Naive thymus-derived CD8-positive, alpha-beta T cell (primary cell): ENCODE measurements at places on chromosomes 3 and 15.

- no peak for DNase-seq
- peaks cover 62% of the 10 kb centered on the region for H3K4me1 ChIP-seq
- no peaks in the 10 kb centered on the region for H3K27me3 ChIP-seq
These were observed 25.3 kb downstream of the ZNF592 start for GRCh38 chr15:84773716-84774115.

- H3K4me1 ChIP-seq: no peaks in the 10 kb centered on the region
- peaks cover 16% of the 10 kb centered on the region for H3K27me3 ChIP-seq
- H3K27ac ChIP-seq: no peak overlapping the region
- no peak overlapping the region for H3K4me3 ChIP-seq
- no peaks in the 10 kb centered on the region for H3K36me3 ChIP-seq
These were observed 122.0 kb upstream of the ONECUT1 start for GRCh38 chr15:52912172-52912571.

DNA sequence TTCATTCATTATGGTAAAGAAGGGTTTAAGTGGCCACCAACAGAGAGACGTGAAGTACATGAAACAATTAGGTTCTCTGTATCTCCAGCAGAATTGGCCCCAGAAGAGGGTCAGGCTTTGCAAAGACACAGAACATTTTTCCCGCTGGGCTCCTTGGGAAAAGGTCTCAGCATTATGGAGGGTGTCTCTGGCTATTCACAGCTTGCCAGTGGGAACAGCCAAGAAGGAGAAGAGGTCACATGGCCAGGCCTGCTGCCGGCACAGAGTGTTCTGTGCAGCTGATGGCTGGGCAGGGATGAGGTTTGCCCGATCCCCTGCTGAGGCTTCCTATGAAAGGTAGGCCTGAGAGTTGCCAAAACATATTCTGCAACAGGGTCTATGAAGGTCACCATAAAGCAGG lies 77.8 kb upstream of the LPP start:
- no peaks in the 10 kb centered on the region for H3K27me3 ChIP-seq
- H3K36me3 ChIP-seq: peaks cover 6% of the 10 kb centered on the region
- no peak overlapping the region for H3K4me3 ChIP-seq
- no peak for DNase-seq
- H3K4me1 ChIP-seq: no peaks in the 10 kb centered on the region

- DNase-seq: no peak
- H3K27ac ChIP-seq: no peak overlapping the region
- no peaks in the 10 kb centered on the region for H3K4me1 ChIP-seq
- H3K36me3 ChIP-seq: no peaks in the 10 kb centered on the region
- no peaks in the 10 kb centered on the region for H3K27me3 ChIP-seq
- H3K4me3 ChIP-seq: no peak overlapping the region
These were observed 271.9 kb upstream of the POU1F1 start for GRCh38 chr3:87548271-87548670.

GRCh38 chr3:63949005-63949404 lies 36.8 kb upstream of the SCAANT1 start:
- no peak overlapping the region for H3K4me3 ChIP-seq
- H3K4me1 ChIP-seq: peaks cover 67% of the 10 kb centered on the region
- H3K27me3 ChIP-seq: no peaks in the 10 kb centered on the region
- DNase-seq: no peak
- H3K27ac ChIP-seq: no peak overlapping the region

GRCh38 chr3:135426508-135426907 lies 539.0 kb upstream of the PPP2R3A start:
- H3K4me1 ChIP-seq: no peaks in the 10 kb centered on the region
- no peaks in the 10 kb centered on the region for H3K27me3 ChIP-seq
- H3K4me3 ChIP-seq: no peak overlapping the region
- DNase-seq: no peak

DNA sequence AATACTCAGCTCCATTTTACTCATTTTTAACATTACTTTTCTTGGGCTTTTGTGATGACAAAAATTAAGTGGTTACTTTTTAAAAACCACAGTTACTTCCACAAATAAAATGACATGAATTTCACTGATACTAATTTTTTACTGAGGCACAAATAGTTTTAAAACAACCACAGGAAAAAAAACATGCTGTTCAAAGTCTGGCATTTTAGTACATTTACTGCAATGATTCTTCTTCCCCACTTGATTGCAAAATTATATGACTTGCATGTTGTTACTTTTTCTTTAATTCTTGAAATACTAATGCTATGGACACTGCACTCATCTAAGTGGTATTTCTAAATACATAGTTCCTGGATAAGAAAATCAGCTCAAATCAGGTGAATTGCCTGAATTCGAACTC lies 24.8 kb upstream of the SLMAP start:
- no peak overlapping the region for H3K4me3 ChIP-seq
- H3K27ac ChIP-seq: no peak overlapping the region
- H3K4me1 ChIP-seq: no peaks in the 10 kb centered on the region
- H3K36me3 ChIP-seq: no peaks in the 10 kb centered on the region
- no peak for DNase-seq
- H3K27me3 ChIP-seq: no peaks in the 10 kb centered on the region

GRCh38 chr3:20104167-20104661 lies 64.0 kb downstream of the KAT2B start:
- peaks cover 21% of the 10 kb centered on the region for H3K4me1 ChIP-seq
- H3K27ac ChIP-seq: peak overlapping the region; percentile 58
- no peaks in the 10 kb centered on the region for H3K27me3 ChIP-seq
- no peak for DNase-seq
- no peak overlapping the region for H3K4me3 ChIP-seq
- H3K36me3 ChIP-seq: no peaks in the 10 kb centered on the region

DNA sequence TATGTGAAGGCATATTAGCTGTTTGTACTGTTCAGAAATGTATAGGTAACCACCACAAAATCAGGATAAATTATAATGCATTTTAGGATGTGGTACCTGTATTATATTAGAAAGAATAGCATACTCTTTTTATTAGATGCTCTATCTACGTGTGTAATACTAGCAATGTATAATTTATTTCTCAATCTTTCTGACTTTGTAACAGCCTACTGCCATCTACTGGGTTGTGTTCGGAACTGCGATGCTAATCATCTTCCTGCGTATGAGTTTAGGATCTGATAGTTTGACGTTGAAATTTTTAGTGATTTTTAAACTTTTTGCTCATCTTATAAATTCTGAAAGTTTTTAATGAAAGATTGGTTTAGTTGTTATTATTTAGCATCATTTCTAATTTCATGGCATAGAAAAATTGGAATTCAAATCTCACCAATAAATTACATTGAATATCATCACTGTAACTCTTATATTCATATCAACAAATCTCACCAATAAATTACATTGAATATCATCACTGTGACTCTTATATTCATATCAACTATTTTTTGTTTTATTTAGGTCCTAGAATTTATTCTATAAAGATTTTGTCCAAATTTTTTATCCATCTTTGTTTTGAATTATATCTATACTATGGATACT lies 322.7 kb upstream of the ZNF717 start:
- no peaks in the 10 kb centered on the region for H3K27me3 ChIP-seq
- H3K36me3 ChIP-seq: no peaks in the 10 kb centered on the region
- no peak for DNase-seq
- H3K27ac ChIP-seq: no peak overlapping the region

GRCh38 chr15:93173369-93173768 lies 84.4 kb upstream of the RGMA start:
- peaks cover 3% of the 10 kb centered on the region for H3K36me3 ChIP-seq
- H3K4me3 ChIP-seq: no peak overlapping the region
- H3K27ac ChIP-seq: no peak overlapping the region
- DNase-seq: no peak
- peaks cover 36% of the 10 kb centered on the region for H3K27me3 ChIP-seq

- no peak overlapping the region for H3K4me3 ChIP-seq
- no peak overlapping the region for H3K27ac ChIP-seq
- H3K4me1 ChIP-seq: no peaks in the 10 kb centered on the region
- H3K36me3 ChIP-seq: no peaks in the 10 kb centered on the region
- DNase-seq: no peak
These were observed 99.2 kb upstream of the NUDT16 start for GRCh38 chr3:131282379-131282778.

DNA sequence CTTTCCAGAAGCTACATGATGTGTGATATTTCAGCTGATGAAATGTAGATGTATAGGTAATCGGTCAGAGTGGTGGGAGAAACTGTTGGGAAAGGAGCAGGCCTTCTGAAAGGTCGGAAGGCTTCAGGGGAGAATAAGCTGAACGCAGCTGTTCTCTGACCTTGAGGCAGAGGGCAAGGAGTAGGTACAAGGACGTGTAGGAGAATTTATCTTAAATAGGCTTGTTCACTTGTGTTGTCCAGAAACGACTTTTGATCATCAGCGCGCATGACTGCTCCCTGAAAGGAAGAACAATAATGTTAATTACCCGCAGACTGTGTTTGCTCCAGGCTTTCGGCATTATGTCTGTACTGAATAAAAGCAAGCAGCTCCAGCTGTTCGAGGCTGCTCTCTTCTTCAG lies 39.6 kb downstream of the GPR160 start:
- DNase-seq: no peak
- H3K36me3 ChIP-seq: peaks cover 5% of the 10 kb centered on the region
- no peaks in the 10 kb centered on the region for H3K27me3 ChIP-seq
- peaks cover 6% of the 10 kb centered on the region for H3K4me1 ChIP-seq
- H3K27ac ChIP-seq: no peak overlapping the region

DNA sequence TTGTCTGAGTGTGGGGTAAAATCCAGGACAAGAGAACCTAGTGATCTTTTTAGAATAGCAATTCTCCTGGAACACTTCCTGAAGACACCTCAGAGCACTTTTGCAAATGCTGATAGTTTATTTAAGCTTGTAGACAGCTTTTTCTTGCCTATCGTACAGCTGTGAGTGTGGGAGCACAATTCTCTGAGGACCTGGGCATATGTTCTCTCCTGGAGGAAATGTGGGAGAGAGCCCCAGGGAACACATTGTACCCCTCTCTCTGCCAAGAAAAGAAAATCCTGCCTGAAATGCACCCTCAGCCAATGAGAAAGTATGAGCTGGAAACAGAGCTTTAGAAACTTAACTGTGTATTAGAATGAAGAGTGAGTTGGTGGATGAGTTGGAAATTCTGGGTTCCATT lies 308.3 kb upstream of the SEMA6D start:
- H3K36me3 ChIP-seq: no peaks in the 10 kb centered on the region
- no peak for DNase-seq
- H3K4me1 ChIP-seq: no peaks in the 10 kb centered on the region
- no peak overlapping the region for H3K4me3 ChIP-seq
- H3K27ac ChIP-seq: no peak overlapping the region

GRCh38 chr3:183954875-183955274 lies 62.8 kb downstream of the ABCC5 start:
- no peak overlapping the region for H3K4me3 ChIP-seq
- no peak for DNase-seq
- H3K27me3 ChIP-seq: no peaks in the 10 kb centered on the region
- H3K36me3 ChIP-seq: peaks cover 16% of the 10 kb centered on the region

GRCh38 chr3:29339016-29339833 lies 58.4 kb downstream of the RBMS3 start:
- H3K4me3 ChIP-seq: no peak overlapping the region
- DNase-seq: no peak
- no peak overlapping the region for H3K27ac ChIP-seq
- H3K36me3 ChIP-seq: no peaks in the 10 kb centered on the region
- H3K4me1 ChIP-seq: no peaks in the 10 kb centered on the region

DNA sequence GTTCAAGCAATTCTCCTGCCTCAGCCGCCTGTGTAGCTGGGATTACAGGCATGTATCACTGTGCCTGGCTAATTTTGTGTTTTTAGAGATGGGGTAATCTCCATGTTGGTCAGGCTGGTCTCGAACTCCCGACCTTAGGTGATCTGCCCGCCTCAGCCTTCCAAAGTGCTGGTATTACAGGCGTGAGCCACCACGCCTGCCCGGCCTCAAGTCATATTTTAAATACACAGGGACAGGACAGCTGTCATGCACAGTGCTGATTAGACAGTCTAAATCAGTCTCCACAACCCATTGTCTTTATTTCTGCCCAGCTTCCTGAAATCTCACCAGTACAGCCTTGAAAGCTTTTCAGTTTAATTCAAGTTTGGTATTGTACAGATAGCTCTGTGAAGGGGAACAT lies 587.4 kb downstream of the FOXP1 start:
- no peak overlapping the region for H3K27ac ChIP-seq
- H3K27me3 ChIP-seq: no peaks in the 10 kb centered on the region
- no peak for DNase-seq
- peaks cover 4% of the 10 kb centered on the region for H3K36me3 ChIP-seq
- H3K4me1 ChIP-seq: peaks cover 57% of the 10 kb centered on the region

GRCh38 chr3:37598808-37599581 lies 262.7 kb upstream of the CTDSPL start:
- H3K27me3 ChIP-seq: peaks cover 2% of the 10 kb centered on the region
- H3K4me1 ChIP-seq: no peaks in the 10 kb centered on the region
- H3K36me3 ChIP-seq: no peaks in the 10 kb centered on the region
- no peak overlapping the region for H3K4me3 ChIP-seq
- DNase-seq: no peak

GRCh38 chr3:130299531-130299930 lies 45.9 kb upstream of the COL6A5 start:
- peaks cover 3% of the 10 kb centered on the region for H3K36me3 ChIP-seq
- H3K27ac ChIP-seq: no peak overlapping the region
- no peak overlapping the region for H3K4me3 ChIP-seq
- peaks cover 11% of the 10 kb centered on the region for H3K27me3 ChIP-seq
- no peaks in the 10 kb centered on the region for H3K4me1 ChIP-seq
- DNase-seq: no peak

GRCh38 chr3:119245778-119246177 lies 5.1 kb upstream of the B4GALT4 start:
- peaks cover 2% of the 10 kb centered on the region for H3K4me1 ChIP-seq
- H3K27ac ChIP-seq: no peak overlapping the region
- H3K4me3 ChIP-seq: no peak overlapping the region
- DNase-seq: no peak

GRCh38 chr15:60869851-60870250 lies 359.3 kb downstream of the RORA start:
- H3K27ac ChIP-seq: no peak overlapping the region
- no peak for DNase-seq
- no peaks in the 10 kb centered on the region for H3K27me3 ChIP-seq
- H3K36me3 ChIP-seq: no peaks in the 10 kb centered on the region

- H3K27ac ChIP-seq: no peak overlapping the region
- no peak for DNase-seq
- H3K27me3 ChIP-seq: peaks cover 8% of the 10 kb centered on the region
- no peaks in the 10 kb centered on the region for H3K4me1 ChIP-seq
These were observed 164.5 kb downstream of the ZMAT3 start for GRCh38 chr3:178907081-178907480.

DNA sequence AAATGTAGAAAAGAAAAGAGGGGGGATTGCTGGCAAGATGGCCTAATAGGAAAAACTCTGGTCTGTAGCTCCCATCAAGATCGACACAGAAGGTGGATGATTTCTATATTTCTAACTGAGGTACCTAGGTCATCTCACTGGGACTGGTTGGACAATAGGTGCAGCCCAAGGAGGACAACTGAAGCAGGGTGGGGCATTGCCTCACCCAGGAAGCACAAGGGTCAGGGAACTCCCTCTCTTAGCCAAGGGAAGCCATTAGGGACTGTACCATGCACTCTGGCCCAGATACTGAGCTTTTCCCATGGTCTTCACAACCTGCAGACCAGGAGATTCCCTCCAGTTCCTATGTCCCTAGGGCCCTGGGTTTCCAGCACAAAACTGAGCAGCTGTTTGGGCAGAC lies 22.6 kb upstream of the IGSF10 start:
- DNase-seq: no peak
- H3K4me1 ChIP-seq: no peaks in the 10 kb centered on the region
- H3K36me3 ChIP-seq: no peaks in the 10 kb centered on the region
- no peak overlapping the region for H3K27ac ChIP-seq
- H3K4me3 ChIP-seq: no peak overlapping the region
- peaks cover 3% of the 10 kb centered on the region for H3K27me3 ChIP-seq

- H3K4me1 ChIP-seq: peaks cover 4% of the 10 kb centered on the region
- no peak for DNase-seq
- no peaks in the 10 kb centered on the region for H3K36me3 ChIP-seq
These were observed 50.4 kb downstream of the CCR4 start for GRCh38 chr3:33001889-33002288.
